ENCODE measurements at places on chromosomes 7 and 10.

DNA sequence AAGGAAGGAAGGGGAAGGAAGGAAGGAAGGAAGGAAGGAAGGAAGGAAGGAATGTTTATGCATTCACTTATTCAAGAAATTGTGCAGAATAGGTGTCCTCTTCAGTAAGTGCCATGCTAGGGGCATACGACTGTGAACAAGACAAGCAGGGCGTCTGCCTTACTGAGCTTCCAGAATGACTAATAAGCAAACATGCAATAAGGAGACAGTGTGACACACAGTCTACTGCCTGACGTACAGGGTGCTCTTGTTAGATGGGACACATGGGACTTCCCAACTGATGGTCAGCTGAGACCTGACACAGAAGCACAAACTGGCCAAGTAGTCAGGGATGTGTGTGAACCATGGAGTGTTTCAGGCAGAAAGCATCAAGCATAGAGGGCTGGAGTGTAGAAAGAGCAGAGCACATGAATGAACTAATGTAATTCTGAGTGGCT lies 18.2 kb downstream of the DNAJC12 start:
- no peak for DNase-seq

DNA sequence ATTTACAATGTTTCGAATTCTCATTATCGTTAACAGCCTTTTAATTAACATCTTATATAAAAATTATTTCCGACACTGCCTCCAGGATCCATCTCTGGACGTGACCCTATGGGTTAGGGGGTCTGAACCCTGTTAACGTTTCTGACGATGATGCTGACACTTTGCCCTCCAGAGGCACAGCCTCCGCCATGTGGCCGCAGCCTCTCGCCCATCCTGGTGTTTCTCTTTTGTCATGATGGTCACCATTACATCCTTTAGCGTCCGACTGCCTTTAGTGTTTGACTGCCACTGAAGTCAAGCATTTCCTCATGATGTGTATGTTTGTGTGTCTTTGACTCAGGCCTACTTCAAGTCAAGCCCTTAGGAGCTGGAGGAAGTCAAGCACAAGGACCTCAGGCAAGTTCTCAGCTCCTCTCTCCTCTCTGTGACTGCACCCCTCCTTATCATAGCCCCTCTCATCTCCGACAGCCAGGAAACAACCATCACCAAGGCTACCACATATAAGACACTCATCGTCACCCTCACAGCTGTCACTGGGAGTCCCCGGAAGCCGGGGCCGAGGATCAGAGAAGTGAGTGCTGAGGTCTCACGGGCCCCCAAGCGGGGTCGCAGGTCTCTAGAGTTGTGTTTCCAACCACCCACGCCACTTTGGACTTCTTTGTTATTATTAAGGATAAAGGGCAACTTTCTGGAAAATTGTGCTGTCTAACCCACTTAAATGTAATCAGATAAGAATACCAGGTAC lies 96.1 kb upstream of the PPP2R2D start:
- DNase-seq, result no peak

DNA sequence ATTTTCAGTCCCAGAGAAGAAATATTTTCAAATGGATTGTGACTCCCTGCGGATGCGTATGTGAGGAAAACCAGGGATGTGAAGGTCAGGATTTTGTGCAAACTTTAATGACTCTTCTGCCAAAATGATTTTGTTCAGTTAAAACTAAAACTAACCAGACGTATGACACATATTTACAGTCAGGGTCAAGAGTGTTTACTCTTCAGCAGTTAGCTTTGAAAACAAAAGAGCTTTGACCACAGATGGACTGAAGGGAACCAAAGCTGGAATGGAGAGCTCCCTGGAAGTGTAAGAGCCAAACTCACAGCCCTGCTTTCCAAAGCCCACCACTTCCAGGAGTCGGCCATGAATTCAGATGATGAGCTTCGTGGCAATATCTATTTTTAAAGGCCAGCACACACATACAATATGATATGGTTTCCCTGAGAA lies 15.5 kb downstream of the SVIL start:
- no peak for DNase-seq

- DNase-seq, result no peak
Measured at GRCh38 chr10:33325929-33326328, 8.5 kb downstream of the NRP1 start.

DNA sequence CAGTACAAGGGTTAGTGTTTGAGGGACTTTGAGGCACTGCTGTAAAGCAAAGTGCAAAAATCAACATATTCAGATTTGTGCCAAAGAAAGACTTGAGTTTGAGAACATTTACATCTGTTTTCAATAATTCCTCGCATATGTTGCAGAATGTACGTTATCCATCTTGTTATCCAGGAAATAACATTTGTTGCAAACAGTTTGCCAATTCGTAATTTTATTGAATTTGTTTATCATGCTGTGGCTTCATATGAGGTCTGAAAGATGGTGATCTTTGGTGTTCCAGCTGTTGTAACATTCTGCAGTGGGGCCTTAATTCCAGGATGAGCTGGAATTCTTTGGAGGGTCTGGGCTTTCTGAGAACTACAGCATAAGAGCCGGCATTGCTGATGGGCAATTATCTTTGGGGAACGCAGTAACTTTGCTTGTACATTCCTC lies 396.2 kb downstream of the LRMDA start:
- DNase-seq, result no peak

DNA sequence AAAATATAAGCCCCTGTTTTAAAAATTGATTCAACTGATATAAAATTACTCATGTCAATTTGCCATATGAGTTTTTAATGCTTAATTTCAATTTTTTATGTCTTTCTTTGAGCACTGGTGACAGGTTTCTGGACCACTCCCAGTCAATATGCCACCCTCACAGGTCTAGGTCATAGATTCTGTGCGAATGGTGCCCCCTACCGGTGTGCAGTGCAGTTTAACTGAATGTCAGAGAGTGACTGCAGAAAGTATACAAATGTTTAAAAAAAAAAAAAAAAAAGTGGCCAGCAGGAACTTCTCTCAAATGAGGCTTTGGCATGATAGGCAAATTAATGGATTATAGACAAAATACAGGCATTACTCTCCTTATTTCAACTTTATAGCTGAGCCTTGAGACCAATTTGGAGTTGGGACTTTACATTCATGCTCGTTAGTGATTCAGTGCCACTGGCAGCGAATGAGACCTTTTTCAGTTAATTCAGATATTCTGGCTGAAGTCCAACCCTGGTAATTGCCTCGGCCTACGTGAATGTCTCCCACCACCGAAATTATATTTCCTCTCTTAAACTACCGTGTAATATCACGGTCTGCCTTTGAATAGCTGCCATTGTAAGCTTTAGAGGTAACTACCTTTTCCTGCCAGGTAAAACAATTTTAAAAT lies 427.6 kb downstream of the PHTF2 start:
- peak; percentile 77 for DNase-seq

DNA sequence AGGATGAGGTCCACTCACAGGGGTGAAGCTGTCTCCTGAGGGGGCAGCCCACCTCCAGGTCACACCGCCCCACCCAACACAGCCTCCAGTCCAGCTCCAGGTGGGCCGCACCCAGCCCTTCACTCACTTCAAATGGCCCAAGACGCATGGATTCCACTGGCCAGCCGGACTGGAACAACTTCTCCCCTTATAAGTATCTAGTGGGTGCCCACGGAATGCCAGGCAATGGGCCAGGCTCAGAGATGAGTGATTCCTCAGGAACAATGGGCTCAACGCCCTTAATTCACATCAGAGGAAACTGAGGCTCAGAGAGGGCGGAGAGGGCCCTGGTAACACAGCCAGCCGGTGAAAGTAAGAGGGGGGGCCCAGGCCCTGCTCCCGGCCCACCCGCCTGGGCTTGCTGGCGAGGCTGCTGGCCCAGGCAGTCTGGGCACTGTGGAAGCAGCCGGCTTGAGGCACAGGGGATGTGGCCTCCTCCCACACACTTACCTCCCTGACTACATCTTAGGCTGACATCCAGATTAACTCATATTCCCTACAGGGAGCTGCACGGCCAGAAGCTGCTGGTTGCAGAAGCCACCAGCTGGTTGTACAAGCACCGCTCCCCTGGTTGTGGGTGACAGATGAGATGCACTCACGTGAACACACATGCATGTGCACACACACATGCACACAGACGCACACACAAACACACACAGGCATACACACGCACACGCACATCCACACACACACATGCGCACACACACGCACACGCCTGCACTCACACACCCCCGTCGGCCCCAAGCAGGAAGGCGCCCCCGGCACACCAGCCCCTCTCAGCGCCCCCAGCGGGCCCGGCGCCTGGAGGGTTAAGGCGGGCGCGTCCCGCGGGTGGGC lies 1.0 kb upstream of the FAM20C start:
- DNase-seq, result peak; percentile 50

DNA sequence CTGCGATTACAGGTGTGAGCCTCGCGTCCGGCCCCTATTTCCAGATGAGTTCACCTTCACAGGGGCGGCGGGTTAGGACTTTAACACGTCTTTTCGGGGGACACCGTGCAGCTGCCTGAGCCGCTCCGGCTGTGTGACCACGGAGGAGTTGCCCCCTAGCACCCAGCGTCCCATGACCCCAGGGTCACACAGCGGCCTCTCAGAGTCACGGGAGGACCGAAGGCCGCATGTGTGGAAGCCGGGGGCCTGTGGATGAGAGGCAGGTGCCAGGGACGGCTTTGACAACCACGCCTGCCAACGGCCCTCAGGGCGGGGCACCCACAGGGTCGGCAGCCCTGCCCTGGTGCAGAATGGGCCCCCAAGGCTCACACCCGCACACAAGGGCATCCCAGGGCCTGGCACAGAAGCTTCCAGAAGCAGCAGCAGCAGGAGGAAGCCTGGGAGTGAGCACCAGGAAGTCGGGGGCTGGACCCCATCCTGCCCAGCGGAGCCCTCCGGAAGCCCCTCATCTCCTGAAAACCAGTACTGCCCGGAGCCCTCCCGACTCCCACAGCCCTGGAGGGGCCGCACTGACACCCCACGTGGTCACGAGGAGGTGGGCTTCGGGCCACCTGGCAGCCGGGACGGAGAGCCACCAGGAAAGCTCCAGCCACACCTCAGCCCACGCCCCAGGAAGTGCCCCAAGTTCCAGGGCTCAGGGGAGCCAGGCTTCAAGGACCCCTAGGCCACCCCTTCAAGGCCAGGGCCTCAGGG lies 32.7 kb downstream of the ADAP1 start:
- DNase-seq, result no peak

DNA sequence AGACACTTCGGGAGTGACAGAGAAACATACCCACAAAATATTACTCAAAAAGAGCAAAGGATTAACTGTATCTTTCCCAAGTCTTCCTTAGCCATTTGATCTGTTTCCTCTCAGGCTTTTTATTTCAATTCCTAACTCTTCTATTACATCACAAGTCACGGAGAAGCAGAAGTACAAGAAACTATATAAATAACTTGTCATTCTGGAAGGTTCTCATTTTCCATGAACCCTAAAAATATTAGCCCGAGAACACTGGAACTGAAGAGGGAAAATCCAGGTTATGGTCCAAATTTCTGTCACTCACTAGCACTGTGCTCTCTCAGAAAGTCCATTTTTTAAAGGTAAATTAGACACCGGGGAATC lies 98.0 kb downstream of the GRB10 start:
- no peak for DNase-seq
